ENCODE measurements at places on chromosomes 7 and 10. TPM values are rescaled to one million over a fixed set of nuclear protein-coding genes. Genes with fewer than 3 reads are reported as not detected.

Gene C10orf88
- 5.9 TPM for total RNA-seq

Gene GRID2IP
- not detected for total RNA-seq

Gene ODAD2
- total RNA-seq: not detected

Gene SLIT1
- 1.8 TPM for total RNA-seq

Gene KIF11
- 0.22 TPM for total RNA-seq

Gene INA
- total RNA-seq: not detected

Gene SHH
- 7.7 TPM for total RNA-seq

Gene CAPZA2
- total RNA-seq: 55.5 TPM

Gene NDUFB8
- 107 TPM for total RNA-seq

- H3K4me3 ChIP-seq: no peak overlapping the region
- H3K4me1 ChIP-seq: no peaks in the 10 kb centered on the region
- H3K27ac ChIP-seq: no peak overlapping the region
- no peak for DNase-seq
Observed at GRCh38 chr10:60130130-60130579, 223.8 kb upstream of the CCDC6 start.

GRCh38 chr7:116086547-116087045 lies 56.0 kb upstream of the TFEC start:
- no peaks in the 10 kb centered on the region for H3K36me3 ChIP-seq
- no peak for DNase-seq
- H3K27me3 ChIP-seq: no peaks in the 10 kb centered on the region
- no peaks in the 10 kb centered on the region for H3K4me1 ChIP-seq
- H3K4me3 ChIP-seq: no peak overlapping the region

- peaks cover 14% of the 10 kb centered on the region for H3K4me1 ChIP-seq
- no peak for DNase-seq
- no peak overlapping the region for H3K27ac ChIP-seq
- no peaks in the 10 kb centered on the region for H3K27me3 ChIP-seq
- no peak overlapping the region for H3K4me3 ChIP-seq
Observed at GRCh38 chr7:73879977-73880681, 19.2 kb downstream of the TMEM270 start.

DNA sequence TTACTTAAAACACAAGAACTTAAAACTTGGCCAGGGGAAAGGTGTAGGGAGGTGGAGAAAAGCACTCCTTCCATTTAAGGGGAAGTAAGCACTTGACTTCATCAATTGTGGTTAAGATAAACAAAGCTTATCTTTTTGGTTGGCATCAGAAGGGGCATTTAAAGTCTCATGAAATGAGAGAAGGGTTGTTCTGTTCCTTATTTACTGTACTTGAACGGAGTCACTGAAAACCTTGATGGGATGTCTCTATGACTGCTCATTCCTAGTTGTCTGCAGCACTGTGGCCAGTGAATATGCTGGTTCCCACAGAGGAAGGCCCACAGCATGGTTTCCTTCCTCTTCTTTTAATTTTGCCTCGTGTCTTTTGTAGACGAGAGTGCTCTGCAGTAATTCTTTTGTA lies 229.3 kb downstream of the AUTS2 start:
- no peak overlapping the region for H3K27ac ChIP-seq
- peaks cover 4% of the 10 kb centered on the region for H3K4me1 ChIP-seq
- DNase-seq: no peak
- no peaks in the 10 kb centered on the region for H3K27me3 ChIP-seq
- H3K4me3 ChIP-seq: no peak overlapping the region

GRCh38 chr7:24191362-24191761 lies 92.6 kb upstream of the NPY start:
- DNase-seq: no peak
- no peaks in the 10 kb centered on the region for H3K4me1 ChIP-seq
- H3K4me3 ChIP-seq: no peak overlapping the region
- H3K27me3 ChIP-seq: no peaks in the 10 kb centered on the region
- no peak overlapping the region for H3K27ac ChIP-seq

DNA sequence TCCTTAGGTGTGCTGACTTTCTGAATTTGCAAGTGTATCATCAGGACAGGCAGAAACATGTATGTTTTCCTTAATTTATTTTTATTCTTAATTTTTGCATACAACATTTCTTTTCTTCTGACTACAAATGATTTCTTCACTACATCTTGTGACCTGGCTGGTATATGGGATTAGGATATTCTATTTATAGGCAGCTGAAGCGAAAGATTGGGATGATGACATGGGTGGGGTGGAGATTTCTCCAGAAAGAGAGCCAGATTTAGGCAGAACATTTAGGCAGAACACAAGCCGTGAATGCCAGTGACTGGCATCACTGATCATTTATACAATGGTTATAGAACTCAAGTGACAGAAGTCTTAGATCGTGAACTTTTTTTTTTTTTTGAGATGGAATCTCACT lies 256.7 kb downstream of the KLF6 start:
- H3K4me3 ChIP-seq: no peak overlapping the region
- peaks cover 13% of the 10 kb centered on the region for H3K4me1 ChIP-seq
- no peaks in the 10 kb centered on the region for H3K36me3 ChIP-seq
- no peaks in the 10 kb centered on the region for H3K27me3 ChIP-seq
- H3K27ac ChIP-seq: peak overlapping the region; percentile 36

DNA sequence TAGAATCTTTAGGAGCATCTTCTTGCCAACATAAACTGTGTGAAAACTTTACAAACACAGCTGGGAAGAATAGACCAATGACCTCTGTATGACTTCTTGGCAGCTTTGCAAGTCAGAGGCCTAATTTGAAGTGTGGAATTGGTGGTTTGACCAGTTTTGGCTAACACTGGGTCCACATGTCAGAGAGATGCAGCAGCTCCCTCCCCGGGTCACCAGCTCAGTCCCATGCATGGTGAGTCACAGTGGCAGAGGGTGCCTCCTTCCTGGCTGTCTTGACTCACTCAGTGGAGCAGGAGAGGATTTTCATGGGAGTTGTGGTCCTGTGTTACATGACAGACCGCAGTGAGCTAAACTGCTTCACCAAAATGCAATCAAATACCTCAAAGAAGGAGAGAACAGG lies 8.2 kb upstream of the STARD3NL start:
- no peak overlapping the region for H3K4me3 ChIP-seq
- no peak overlapping the region for H3K27ac ChIP-seq
- H3K4me1 ChIP-seq: peaks cover 15% of the 10 kb centered on the region
- no peak for DNase-seq

DNA sequence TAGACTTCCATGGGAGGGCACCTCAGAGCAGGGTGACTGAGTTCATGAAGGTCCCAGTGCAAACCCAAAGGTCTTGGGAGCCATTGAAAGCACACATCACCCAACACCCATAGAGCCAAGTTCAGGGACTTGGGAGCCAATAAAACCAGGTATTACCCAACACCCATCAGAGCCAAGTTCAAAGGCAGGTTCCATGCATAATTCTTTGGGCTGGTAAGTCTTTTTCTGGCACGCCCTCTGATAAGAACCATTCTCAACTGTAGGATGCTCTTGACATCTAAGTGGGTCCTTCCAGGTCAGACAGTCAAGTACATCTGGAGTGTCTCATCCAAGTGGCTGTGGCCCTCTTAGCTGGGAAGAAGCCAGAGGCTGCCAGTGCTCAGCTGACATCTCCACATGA lies 63.2 kb downstream of the EBF3 start:
- H3K27me3 ChIP-seq: no peaks in the 10 kb centered on the region
- H3K27ac ChIP-seq: no peak overlapping the region
- H3K4me1 ChIP-seq: no peaks in the 10 kb centered on the region
- H3K36me3 ChIP-seq: no peaks in the 10 kb centered on the region
- H3K4me3 ChIP-seq: no peak overlapping the region

- H3K4me1 ChIP-seq: no peaks in the 10 kb centered on the region
- H3K36me3 ChIP-seq: no peaks in the 10 kb centered on the region
- H3K27ac ChIP-seq: no peak overlapping the region
Observed at GRCh38 chr7:83985821-83986220, 208.8 kb downstream of the SEMA3A start.

DNA sequence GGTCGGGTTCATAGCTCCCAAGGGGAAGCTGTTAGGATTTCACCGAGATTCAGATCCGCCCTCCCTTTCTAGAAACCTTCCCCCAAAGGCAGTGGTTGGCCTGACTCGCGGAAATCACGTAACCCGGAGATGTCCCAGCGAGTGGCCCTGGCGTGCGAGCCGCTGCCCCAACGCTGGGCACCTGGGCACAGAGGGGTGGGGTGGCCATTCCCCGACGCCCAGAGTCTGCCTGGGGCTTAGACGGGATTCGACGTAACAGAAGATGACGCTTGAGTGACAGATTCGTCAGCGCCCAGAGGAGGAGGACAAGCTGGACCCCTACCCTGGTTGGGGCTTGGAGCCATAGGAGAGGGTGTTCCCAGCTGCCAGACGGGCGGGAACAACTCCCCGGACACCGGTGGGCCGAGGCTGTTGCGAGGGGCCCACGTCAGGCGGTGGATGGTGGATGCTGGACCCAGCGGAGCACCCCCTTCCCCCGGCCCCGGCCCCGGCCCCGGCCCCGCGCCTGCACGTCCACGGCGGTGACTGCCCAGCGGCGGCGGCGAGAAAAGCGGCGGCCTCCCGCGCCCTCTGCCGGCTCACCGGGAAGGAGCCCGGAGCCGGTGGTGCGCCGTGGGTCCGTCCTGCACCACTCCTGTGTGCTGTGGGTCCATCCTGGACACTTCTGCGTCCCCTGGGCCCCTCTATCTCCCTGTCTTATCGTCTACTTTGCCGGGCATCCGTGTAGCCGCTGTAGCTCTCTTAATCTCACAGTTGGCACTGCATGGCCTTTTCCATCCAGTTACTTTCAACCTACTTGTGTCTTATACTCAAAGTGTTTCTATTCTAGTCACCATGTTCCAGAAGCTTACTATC lies 35.4 kb upstream of the KNDC1 start:
- H3K4me3 ChIP-seq: no peak overlapping the region
- peaks cover 10% of the 10 kb centered on the region for H3K4me1 ChIP-seq
- no peak overlapping the region for H3K27ac ChIP-seq
- H3K27me3 ChIP-seq: peaks cover 6% of the 10 kb centered on the region

GRCh38 chr10:13352519-13352918 lies 4.4 kb upstream of the SEPHS1 start:
- no peak overlapping the region for H3K4me3 ChIP-seq
- H3K4me1 ChIP-seq: no peaks in the 10 kb centered on the region
- H3K27me3 ChIP-seq: no peaks in the 10 kb centered on the region
- no peak overlapping the region for H3K27ac ChIP-seq
- H3K36me3 ChIP-seq: no peaks in the 10 kb centered on the region

DNA sequence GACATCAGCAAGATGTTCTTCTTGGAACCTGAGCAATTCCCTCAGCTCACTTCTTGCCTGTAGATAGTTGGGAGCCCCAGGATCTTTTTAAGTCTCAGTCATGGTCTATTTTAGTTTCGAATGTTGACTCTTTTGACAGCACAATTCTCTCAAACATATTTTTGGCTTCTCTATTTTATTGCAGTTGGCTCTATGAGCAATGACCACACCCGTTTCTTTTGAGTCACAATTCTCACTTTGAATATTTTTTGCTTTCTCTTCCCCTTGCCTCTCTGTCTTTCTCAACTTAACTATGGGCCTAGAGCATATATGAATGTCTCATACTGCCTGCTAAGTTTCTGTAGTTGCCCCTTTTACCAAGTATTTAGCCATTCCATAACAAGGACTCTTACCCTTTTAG lies 222.8 kb downstream of the PTN start:
- no peaks in the 10 kb centered on the region for H3K36me3 ChIP-seq
- H3K27ac ChIP-seq: no peak overlapping the region
- no peaks in the 10 kb centered on the region for H3K4me1 ChIP-seq
- H3K4me3 ChIP-seq: no peak overlapping the region
- H3K27me3 ChIP-seq: no peaks in the 10 kb centered on the region

- H3K27ac ChIP-seq: no peak overlapping the region
- no peak for DNase-seq
- no peak overlapping the region for H3K4me3 ChIP-seq
- no peaks in the 10 kb centered on the region for H3K27me3 ChIP-seq
- no peaks in the 10 kb centered on the region for H3K36me3 ChIP-seq
- no peaks in the 10 kb centered on the region for H3K4me1 ChIP-seq
Observed at GRCh38 chr10:130025811-130026485, 61.9 kb upstream of the EBF3 start.

- no peak overlapping the region for H3K27ac ChIP-seq
- no peak for DNase-seq
- H3K4me1 ChIP-seq: peaks cover 10% of the 10 kb centered on the region
- H3K4me3 ChIP-seq: no peak overlapping the region
- no peaks in the 10 kb centered on the region for H3K27me3 ChIP-seq
- no peaks in the 10 kb centered on the region for H3K36me3 ChIP-seq
Observed at GRCh38 chr10:97508342-97508741, 9.6 kb downstream of the UBTD1 start.

DNA sequence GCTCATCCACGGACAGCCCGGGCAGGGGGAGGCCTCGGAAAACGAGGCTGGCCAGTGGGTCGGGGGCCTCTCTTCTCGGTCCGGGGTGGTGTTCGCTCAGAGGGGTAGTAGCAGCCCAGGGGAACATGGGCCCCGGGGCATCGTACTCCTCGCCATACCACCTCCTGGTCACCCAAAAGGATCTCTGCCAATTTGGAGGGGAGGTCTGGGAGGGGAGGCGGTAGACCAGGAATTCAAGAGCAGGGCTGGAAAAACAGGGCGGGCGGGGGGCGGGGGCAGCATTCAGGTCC lies 67.4 kb downstream of the SLC29A4 start:
- H3K4me1 ChIP-seq: peaks cover 34% of the 10 kb centered on the region
- DNase-seq: no peak
- H3K4me3 ChIP-seq: no peak overlapping the region
- no peaks in the 10 kb centered on the region for H3K36me3 ChIP-seq
- no peaks in the 10 kb centered on the region for H3K27me3 ChIP-seq

- H3K36me3 ChIP-seq: no peaks in the 10 kb centered on the region
- no peak for DNase-seq
- H3K27ac ChIP-seq: no peak overlapping the region
- no peak overlapping the region for H3K4me3 ChIP-seq
- H3K27me3 ChIP-seq: peaks cover 7% of the 10 kb centered on the region
Observed at GRCh38 chr10:8035006-8035640, 19.4 kb upstream of the GATA3 start.

- no peak overlapping the region for H3K4me3 ChIP-seq
- H3K36me3 ChIP-seq: no peaks in the 10 kb centered on the region
- H3K4me1 ChIP-seq: no peaks in the 10 kb centered on the region
- no peak for DNase-seq
Observed at GRCh38 chr7:25006276-25006675, 26.3 kb upstream of the OSBPL3 start.

DNA sequence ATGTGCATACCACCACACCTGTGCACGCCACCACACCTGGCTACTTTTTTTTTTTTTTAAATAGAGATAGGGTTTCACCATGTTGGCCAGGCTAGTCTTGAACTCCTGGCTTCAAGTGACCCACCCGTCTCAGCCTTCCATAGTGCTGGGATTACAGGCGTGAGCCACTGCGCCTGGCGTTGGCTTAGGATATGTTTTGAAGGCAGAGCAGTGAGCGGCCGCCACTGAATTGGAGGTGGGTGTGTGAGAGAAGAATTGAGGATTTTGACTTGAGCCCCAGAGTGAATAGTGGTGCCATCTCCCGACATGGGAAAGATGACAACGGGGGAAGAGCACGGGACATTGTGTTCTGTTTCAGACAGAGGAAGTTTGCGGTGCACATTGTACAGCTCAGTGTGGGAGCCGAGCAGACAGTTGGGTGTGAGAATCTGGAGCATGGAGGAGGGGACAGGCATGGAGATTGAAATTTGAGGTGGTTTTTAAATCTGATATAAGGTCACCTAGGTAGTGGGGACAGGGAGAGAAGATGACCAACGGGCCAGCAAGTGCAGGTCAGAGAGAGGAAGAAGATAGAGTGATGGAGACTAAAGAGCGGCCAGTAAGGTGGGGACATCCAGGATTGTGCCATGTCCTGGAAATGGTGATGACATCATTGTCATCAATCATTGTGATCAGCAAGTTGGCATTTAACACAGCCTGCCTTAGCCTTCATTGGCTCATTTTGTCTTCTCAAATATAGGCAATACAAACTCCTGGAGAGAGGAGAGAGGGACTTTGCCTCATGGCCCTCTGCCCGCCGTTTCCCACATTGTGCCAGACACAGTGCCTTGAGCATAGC lies 35.8 kb downstream of the VWA2 start:
- H3K27me3 ChIP-seq: no peaks in the 10 kb centered on the region
- no peak overlapping the region for H3K27ac ChIP-seq
- H3K4me1 ChIP-seq: no peaks in the 10 kb centered on the region
- H3K36me3 ChIP-seq: no peaks in the 10 kb centered on the region

Measured in tibial nerve (tissue), 4 donors.